AG20443 (cell line): ENCODE measurements at places on chromosomes 12 and 14.

- peak; percentile 9 for DNase-seq
Observed at GRCh38 chr12:112149596-112149995, 24.2 kb downstream of the TRAFD1 start.

GRCh38 chr14:93317875-93318807 is 14.7 kb downstream of the BTBD7 start:
- DNase-seq, result peak; percentile 14

GRCh38 chr14:68230950-68231717 is 411.6 kb downstream of the RAD51B start:
- DNase-seq, result no peak

DNA sequence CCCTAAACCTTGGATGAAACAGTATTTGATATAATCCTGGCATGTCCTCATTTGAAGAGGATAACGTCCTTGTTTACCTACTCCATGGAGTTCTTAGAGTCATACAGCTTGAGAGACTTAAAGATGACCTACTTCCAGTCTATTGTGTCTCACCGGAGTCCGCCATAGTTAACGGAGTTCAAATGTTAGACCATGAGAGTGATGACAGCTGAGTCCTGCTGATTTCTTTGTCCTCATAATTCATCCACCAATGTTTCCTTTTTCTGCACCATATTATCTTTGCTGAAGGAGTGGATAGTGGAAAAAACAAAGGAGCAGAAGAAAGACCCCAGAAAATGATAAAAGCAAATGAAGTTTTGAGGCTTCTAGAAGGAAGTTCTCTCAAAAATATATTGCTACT is 75.8 kb upstream of the HIF1A start:
- DNase-seq, result no peak

DNA sequence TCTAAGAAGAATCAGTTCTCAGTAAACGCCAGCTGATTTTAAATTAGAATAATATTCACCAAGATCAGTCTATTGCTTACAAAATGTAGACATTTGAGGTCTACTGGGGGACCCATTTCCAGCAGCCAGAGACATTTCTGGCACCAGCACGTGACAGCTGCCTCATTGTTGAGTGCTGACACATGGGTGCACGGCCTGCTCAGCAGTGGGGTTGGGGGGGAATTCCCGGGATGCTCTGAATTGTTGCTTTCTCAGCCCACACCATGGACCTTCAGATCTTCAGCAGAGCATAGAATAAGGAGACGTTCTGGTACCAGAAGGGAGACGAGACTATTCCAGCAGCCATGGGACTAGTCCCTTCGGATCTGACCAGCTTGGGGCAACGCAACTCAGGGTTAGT is 18.3 kb downstream of the PLEKHG7 start:
- no peak for DNase-seq

DNA sequence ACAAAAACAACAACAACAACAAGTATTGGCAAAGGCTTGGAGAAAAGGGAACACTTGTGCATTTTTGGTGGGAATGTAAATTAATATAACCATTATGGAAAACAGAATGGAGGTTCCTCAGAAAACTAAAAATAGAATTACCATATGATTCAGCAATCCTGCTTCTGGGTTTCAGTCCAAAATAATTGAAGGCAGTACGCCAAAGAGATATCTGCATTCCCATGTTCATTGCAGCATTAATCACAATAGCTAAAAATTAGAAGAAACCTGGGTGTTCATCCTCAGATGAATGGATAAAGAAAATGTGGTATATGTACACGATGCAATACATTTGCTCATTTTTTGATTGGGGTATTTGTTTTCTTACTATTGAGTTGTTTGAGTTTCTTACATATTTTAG is 813.0 kb downstream of the NRXN3 start:
- DNase-seq, result no peak

GRCh38 chr12:108076556-108076955 is 52.5 kb upstream of the WSCD2 start:
- DNase-seq, result no peak

- DNase-seq, result no peak
Observed at GRCh38 chr14:59897757-59898383, 22.1 kb upstream of the LRRC9 start.

GRCh38 chr12:55736780-55737580 is 5.9 kb upstream of the GDF11 start:
- peak; percentile 72 for DNase-seq

GRCh38 chr12:49442915-49443314 is 75.7 kb downstream of the SPATS2 start:
- DNase-seq, result no peak

DNA sequence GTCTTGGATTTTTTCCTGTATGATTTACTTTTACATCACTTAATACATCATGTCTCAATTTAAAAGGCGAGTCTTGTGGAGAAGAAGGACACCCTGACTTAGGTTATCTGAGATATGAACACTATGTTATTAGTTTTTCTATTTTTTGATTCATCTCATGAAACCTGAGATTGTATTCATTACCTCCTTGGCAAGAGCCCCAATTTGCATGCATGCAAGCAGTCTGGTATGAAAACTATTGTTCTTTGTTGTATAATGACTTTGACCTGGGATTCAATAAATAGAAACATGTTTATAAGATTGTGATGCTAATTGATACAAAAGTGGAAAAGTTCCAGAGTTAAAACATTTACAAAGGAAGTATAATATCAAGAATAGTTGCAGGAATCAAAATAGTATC is 576.1 kb downstream of the NOVA1 start:
- no peak for DNase-seq

DNA sequence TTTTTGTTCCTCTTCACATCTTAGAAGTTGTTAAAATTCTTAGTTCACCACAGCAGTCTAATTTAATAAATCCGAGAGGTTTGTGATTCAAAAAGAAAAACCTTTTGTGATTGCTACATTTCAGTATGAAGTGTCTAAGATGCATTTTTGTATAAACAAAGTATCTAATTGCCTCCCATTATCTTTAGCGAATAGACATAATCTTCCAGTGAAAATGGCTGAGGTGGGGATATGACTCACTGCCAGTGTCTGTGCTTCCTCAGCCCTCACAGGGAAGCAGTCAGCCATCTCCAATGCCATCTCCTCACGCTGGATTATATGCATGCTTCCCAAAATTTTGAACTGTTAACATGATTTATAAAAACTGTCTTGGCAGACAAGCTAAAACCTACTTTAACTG is 7.6 kb downstream of the GCH1 start:
- peak; percentile 50 for DNase-seq

DNA sequence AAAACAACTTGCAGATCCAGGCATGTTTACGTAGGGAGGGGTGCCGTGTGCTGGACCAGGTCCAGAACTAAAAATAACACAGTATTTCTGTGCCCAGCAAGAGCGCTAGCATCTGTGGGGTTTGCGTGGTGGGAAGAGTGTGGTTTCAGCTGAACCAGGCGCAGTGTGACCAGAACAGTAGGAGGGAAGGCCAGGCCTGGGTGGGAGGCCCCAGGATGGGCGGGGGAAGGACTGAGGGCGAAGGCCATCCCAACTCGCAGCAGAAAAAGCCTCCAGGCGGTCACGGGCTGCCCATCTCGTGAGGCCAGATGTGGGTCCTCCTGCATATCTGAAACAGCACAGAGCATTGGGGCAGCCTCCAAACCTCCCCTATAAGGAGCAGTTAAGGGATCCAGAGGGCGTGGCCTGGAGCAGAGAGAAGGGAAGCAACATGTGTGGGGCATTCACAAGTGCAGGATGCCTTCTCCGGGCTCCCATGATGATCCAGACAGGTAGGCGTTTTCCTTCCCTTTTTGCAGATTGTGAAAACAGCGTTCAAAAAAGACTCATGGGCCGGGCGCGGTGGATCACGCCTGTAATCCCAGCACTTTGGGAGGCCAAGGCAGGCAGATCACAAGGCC is 17.8 kb upstream of the CD9 start:
- peak; percentile 72 for DNase-seq

- no peak for DNase-seq
Observed at GRCh38 chr14:58656671-58657411, 19.1 kb downstream of the DACT1 start.
